Central memory CD4-positive, alpha-beta T cell (primary cell): ENCODE measurements at places on chromosomes 3 and 15.

- no peak for DNase-seq
Measured at GRCh38 chr15:42405863-42406482, 46.7 kb downstream of the CAPN3 start.

DNA sequence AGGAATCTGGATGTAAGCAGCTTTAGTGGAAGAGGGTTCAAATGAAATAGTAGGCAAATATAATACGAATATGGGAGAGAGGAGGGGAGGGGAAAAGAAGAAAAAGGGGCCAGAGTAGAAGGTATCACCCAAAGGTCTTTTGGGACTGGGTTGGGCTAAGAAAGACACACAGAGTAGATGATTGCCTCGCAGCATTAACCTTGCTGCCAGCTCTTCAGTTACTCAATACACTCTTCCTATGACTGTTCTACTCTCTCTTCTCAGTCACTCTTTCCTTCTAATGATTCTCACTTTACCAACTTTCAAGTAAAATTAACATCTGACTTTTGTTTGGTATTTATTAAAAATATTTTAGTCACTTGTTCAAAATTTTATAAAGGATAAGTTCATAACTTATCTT is 52.8 kb downstream of the CLASP2 start:
- DNase-seq = no peak

DNA sequence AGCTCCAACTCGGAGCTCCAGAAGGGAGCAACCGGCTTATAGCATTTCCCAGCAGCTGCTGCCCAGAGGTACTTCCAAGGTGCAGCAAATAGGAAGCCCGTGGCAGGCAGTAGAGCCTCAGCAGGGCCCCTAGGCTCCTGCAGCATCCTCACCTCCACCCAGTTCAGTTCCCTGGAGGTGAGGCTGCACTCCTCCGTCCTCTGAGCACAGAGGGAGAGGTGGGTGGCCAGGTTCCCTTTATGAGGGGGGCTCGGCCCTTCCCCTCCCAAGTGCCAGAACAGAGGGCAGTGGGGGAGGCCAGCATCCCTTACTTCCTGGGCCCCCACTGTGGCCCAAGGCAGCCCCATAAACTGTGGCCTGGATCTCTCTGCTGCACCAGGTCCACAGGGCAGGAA is 150.2 kb downstream of the ATP10A start:
- no peak for DNase-seq

DNA sequence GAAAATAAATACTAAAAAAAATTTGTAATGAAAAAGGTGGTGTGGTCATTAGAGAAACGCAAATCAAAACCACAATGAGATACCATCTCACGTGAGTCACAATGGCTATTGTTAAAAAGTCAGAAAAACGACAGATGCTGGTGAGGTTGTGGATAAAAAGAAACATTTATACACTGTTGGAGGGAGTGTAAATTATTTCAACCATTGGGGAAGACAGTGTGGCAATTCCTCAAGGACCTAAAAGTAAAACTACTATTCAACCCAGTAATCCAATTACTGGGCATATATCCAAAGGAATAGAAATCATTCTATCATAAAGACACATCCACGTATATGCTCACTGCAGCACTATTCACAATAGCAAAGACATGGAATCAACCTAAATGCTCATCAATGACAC is 120.3 kb downstream of the MYO9A start:
- no peak for DNase-seq

DNA sequence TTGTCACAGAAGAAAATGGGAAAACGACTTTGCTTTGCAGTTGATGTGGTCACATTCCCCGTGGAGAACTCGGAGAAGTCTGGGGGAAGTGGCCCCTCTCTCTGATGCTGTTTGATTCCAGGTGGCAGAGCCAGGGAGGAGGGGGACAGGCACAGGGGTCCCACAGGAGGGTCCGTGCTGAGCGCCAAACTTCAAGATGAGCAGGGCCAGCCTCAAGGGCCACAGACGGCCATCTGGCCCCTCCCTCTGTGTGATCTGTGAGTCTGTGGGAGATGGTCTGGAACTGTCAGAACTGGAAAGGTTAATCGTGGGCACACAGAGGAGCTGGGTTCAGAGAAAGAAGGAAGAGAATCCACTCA is 23.1 kb upstream of the CORO2B start:
- no peak for DNase-seq

DNA sequence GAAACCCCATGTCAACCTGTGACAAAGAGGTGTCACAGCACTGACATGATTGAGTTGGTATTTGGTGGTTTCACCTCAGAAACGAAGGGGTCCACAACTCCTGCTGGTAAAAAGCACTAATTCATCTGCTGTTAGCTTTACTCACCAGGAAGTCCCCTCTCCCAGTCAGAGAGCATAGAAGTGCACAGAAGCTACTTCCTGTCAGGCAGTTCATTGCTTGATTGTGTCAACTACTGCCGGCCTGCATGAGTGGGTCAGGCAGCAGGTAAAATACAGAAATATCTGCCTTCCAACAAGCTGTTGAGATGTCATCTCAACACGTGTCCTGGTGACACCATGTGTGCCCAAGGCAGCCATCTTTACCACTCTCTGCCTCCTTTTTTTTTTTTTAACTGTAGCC is 596.6 kb upstream of the NR2F2 start:
- no peak for DNase-seq

- no peak for DNase-seq
Measured at GRCh38 chr3:164004205-164004604, 1074.1 kb downstream of the SI start.

DNA sequence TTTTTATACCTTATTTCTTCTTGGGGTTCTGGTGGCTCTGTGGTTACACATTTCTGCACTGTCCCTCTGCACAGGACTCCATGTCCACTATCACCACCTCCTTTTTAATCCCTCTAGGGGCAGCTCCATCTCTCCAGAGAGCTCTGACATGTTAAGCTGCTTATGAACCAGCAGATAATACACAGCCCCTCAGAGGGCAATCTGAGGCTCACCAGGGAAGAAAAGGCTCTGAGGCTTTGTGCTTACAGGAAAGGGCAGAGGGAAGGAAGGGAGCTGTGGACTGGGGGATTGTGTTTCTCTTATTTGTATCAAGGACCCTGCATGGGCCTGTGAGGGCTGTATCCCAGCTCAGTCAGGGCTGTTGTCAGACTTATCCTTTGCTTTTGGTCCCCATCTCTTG is 164.5 kb downstream of the EPHB1 start:
- no peak for DNase-seq

- no peak for DNase-seq
Measured at GRCh38 chr3:74633021-74633420, 18.6 kb upstream of the CNTN3 start.

- DNase-seq = no peak
Measured at GRCh38 chr3:171445620-171446204, 14.5 kb downstream of the TNIK start.

DNA sequence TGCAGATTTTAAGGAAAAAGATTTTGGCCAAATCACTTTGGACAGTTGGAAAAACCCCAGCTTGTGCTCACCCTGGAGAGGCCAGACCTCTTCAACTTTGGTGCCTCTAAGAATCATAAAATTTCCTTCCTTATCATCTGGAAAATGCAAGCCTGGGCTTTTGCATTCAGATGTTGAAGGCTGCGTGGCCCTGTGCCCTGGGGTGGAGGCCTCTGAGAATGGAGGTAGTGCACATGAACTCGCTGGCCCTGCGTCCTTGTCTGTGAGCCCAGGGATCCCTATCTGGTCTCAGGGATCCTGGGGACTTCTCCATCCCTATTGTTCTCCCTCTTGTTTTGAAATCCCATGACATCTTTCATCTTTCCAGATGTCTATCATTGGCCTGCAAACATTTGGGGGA is 64.6 kb upstream of the ARNT2 start:
- no peak for DNase-seq

DNA sequence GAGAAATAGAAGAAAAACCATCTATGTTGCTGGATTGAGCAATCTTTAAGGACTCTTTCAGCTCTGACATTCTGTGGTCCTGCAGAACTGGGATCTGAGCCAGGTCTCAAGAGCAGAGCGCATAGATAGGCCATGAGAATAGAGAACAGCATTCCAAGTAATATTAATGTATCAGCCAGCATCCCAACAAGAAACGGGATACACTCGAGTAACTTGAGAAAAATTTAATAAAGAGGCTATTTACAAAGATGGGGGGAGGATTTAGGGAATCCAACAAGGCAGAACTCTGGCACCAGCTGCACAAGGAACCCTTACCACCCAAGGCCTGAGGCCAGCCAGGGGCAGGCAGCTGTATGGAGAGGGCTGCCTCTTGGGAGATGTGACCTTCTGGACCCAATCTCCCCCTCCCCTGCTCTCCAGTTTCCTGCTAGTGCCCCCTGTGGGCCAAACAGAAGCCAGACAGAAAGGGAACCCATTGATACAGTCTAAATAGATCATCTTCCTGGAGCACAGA is 8.2 kb downstream of the TMOD2 start:
- DNase-seq = no peak

DNA sequence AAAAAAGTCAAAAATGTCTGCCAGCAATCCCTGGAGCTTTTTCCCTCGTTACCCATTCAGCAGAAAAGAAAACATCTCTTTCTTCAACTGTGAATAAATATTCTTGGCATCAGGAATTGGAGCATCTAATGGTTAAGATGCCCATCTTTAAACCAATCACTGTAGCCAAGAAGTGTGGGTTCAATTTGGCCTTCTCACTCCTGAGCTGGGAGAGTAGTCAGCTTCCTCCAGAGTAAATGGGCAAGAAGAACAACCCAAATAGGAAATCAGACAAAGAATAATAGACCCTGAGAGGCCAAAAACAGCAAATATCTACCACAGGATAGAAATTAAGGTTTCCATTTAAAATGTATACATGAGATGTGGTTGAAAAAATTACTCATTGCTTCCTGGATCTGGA is 508.0 kb upstream of the MDFIC2 start:
- no peak for DNase-seq

DNA sequence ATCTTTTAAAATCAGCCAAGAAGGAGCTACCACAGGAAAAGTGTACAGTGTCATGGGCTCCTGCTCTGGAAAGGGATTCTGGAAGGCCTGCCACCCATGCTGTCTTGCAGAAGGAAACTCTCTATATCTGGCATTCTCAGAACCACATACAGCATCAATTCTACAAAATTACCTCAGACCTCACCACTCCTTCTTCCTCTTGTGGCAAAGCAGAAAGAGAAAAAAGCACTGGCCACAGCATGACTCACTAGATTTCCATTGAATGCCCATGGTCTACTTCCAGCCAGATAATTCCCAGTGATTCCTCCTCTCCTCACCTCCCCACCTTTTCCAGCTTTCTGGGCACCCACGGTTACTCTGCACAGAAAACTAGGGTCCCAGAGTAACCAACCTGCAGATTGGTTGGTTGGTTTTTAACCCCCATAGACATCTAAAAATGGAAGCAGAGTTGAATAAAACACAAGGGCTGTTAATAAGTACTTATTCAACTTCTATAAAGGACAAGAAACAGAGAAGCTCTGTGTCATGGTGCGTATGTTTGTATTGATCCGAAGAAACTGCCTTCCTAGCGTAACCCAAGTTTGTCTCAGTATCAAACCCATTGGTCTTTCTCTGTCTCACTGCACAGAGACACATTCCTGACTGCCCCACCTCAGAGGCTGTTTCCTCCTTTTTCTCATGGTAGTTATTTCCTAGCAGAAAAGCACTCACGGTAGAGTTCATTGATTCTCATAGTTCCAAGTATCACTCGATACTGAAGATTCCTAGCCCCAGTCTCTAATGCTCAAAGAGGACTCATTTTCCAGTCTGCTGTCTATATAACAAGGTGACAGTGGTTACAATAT is 67.7 kb downstream of the LDHAL6B start:
- DNase-seq = no peak

GRCh38 chr15:27990521-27991515 is 108.3 kb downstream of the OCA2 start:
- DNase-seq = no peak

DNA sequence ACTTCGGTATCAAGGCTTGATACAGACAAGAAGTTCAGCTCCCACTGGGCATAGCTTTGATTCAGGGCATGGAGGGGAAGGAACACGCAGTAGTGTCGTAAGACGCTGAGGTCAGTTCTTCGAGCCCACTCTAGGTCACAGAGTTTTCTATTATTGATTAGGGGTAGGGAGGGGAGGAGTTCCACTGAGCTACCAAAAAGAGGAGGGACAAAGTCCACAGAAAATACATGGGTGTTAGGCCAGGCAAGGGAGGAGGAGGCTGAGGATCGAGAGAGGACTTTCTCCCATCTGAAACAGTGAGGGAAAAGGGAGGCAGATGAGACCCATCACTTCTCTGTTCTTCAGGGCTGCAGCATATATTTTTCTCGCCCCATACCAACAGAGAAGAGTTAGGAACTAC is 75.1 kb upstream of the GUCA1C start:
- DNase-seq = no peak
